Smooth muscle cell of the brain vasculature (primary cell): ENCODE measurements at places on chromosomes 13 and 19.

DNA sequence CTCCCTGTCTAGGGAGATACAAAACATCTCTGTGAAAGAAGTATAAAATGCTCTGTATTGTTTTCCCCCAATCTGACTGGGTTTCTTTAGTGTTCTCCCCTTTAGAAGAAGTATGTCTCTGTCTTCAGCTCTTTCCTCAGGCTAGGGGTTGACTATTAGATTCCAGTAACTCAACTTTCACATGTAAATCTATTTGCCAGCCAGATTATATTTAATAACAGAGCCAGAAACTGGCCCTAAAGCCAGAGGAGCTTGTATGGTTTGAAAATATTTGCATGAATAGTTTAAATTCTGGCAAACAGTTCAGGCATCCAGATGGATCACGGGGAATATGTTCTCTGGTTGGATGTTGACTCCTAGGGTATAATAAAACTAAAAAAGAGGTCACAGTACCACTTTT, 22.3 kb upstream of the CYSLTR2 start:
- DNase-seq, result no peak

DNA sequence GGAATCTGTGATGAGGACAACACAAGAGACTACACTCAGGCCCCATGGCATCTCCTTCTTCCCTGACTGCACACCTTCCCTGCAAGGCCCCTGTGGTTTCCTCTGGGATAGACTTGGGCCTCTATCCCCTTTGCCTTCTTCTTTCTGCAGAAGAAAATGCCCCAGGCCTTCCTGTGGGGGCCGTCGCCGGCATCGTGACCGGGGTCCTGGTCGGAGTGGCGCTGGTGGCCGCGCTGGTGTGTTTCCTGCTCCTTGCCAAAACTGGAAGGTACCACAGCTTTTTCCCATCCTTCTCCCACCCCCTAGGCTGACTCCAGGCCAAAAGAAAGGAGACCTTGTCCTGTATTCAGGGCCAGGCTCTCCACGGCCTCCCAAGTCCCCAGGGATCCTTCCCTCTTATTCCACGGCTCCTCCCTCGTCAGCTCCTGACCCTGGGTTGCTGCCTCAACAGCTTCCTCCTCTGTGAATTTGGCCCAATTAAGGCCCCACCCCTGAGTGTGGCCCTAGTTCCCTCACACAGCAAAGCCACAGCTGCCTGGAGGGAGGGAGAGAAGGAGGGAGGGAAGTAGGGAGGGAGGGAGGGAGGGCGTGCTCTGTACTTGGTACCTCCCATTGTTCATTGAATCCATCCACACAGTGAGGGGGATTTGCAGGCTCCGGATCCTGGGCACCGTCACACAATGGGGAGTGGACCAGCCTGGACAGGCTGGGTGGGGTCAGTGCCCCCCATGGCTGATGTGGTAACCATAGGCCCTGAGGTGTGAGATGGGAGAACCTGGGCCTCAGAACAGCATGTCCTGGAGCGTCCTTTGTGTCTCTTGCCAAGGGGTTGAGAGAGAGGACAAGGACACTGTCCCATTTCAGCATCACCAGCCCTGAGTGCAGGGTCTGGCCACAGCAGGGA, 12.5 kb downstream of the CEACAM3 start:
- DNase-seq, result no peak

DNA sequence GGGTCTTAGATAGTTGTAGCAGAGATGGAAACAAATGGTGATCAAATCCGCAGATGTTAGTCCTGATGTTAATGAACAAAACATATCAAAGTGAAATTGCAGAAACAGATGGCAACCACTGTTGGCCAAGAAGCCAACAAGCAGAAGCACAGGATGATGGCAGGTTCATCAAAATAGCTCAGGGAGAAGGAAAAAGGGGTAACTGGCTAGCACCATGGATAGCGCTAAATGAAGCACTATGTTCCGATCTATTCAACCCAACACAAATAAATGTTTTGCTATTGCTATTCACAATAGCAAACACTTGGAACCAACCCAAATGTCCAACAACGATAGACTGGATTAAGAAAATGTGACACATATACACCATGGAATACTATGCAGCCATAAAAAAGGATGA, 413.7 kb downstream of the FGF14 start:
- DNase-seq, result no peak

GRCh38 chr19:35061583-35062373, 20.3 kb downstream of the HPN start:
- DNase-seq, result no peak

GRCh38 chr19:56858026-56858425, 17.5 kb upstream of the PEG3 start:
- DNase-seq, result no peak

- DNase-seq, result no peak
These were observed 457.9 kb downstream of the KLF5 start for GRCh38 chr13:73516731-73517130.

GRCh38 chr13:31878052-31878451, 138.7 kb downstream of the RXFP2 start:
- DNase-seq, result no peak

- DNase-seq, result no peak
These were observed at the start of gene PRMT1 for GRCh38 chr19:49677231-49677900. TSS of gene PRMT1 (plus strand) at chr19:49677271. CDS start at chr19:49677281, 10 bp downstream.

GRCh38 chr19:24071078-24071477, 15.9 kb upstream of the ZNF254 start:
- no peak for DNase-seq

GRCh38 chr19:15280915-15281683, 48.9 kb upstream of the EPHX3 start:
- no peak for DNase-seq

GRCh38 chr13:45280011-45280410, 61.0 kb downstream of the TPT1 start:
- no peak for DNase-seq

- no peak for DNase-seq
These were observed 4.2 kb downstream of the GATAD2A start for GRCh38 chr19:19409631-19410030.

GRCh38 chr19:14603990-14604387, 21.1 kb downstream of the CLEC17A start:
- no peak for DNase-seq

- peak; percentile 39 for DNase-seq
These were observed 31.9 kb downstream of the PTPRS start for GRCh38 chr19:5308451-5309437.

- DNase-seq, result no peak
These were observed 21.1 kb downstream of the SYDE1 start for GRCh38 chr19:15128162-15128770.

GRCh38 chr19:43265664-43266025, 3.7 kb downstream of the PSG9 start:
- no peak for DNase-seq

- no peak for DNase-seq
These were observed 497.6 kb downstream of the SUCLA2 start for GRCh38 chr13:47503475-47503874.

DNA sequence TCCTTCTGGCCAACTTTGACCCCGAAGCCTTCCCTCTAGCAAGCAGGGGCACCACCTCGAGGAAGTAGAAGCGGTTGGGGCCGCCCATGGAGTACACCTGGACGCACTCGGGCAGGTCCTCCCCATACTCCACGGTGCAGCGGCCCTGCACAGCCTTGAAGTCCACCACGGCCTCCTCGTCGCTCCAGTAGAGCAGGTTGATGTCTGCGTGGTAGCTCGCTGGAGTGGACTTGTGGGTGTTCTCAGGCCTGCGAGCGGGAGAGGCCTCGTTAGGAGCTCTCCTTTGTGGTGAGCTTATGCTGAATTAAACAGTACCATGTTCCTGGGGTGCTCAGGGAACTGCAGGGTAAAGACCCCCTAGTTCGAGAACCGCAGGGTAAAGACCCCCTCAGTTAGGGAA, 22.3 kb upstream of the EIF3G start:
- DNase-seq, result no peak

DNA sequence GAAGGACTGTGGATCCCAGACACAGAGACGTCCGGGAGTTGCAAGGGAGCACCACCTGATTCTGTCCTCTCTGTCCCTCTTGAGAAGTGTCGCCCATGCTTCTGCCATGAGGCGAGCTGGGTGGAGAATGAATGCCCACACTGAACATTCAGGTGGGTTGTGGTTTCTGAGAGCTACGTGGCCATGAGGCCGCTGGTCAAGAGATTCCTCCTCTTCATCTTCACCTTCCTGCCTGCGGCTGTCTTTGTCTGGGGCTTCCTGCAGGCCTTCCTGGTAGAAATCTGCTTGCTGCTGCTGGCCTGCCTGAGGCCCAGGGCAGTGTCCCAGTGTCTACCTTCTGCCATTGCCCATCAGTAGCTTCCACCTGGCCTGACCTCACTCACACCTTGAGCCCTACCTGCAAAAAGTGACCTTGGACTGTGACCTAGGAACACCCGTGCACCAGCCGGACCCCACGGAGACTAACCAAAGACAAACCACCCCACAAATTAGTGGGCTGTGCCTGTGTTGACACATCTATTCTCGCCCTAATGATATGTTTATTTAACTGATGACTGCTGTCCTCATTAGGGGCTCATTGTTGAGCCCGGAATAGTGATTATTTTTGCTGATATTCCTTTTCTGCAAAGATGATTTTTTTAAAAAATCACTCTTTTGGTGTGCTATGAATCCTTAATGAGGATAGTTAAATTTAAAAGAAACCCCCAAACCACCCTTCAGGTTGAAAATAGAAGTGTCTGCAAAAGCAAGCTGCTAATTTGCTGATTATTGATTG, 38.7 kb upstream of the ZNF536 start:
- DNase-seq, result no peak

- DNase-seq, result no peak
These were observed 19.3 kb upstream of the DPP9 start for GRCh38 chr19:4742723-4743646.

DNA sequence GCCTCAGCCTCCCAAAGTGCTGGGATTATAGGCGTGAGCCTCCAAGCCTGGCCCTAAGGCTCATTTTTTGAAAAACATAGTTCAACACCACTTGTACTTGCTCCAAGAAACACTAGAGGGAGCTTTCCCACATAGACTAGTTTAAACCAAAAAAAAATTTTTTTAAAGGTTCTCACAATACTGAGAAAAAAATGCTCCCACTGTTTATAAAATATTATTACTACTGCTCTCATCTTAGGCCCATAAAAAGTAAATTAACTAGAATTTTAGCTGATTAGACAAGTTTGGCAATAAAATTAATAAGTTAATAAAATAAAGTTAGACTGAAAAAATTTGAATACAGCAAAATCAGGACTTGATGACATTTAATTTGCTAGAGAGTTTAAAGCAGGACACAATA, 109.5 kb downstream of the TBC1D4 start:
- peak; percentile 31 for DNase-seq

DNA sequence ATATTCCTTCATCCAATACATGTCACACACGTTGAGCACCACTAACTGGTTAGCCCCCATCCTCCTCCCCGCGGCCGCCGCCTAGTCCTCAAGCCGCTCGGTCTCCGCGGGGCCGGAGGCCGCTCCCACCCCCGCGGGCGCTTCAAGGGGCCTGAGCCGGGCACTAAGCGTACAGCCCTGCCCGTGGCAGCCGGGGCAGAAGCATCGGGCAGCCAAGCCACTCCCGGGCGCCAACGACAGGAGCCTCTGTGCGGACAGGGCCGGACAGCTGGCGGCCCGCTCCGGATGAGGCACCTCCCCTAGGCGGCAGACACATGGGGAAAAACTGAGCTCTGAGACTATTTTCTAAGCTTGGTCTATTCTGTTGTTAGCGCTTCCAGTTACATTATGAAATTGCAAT, 2.8 kb upstream of the ZNF543 start:
- no peak for DNase-seq

DNA sequence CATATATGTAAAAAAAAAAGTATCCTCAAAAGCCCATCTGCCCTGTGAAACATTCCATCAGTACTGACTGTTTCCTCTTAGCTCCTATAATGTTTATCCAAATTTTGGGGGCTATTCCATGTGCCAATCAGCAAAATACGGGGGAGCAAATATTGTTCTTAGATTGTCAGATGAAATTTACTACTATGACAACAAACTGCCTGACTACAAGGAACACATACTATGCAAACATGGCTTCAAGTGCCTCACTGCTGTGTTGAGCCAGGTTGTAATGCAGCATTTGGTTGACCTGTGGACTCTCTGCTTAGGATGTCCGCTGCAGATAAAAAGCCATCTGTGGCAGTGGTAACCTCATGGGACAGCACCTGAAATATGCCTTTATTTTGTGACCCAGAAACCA, 98.2 kb upstream of the SCEL start:
- DNase-seq, result no peak

- no peak for DNase-seq
These were observed 17.0 kb upstream of the ONECUT3 start for GRCh38 chr19:1736280-1736679.

GRCh38 chr19:15418231-15418578, 583 bp downstream of the AKAP8L start:
- DNase-seq, result peak; percentile 10

DNA sequence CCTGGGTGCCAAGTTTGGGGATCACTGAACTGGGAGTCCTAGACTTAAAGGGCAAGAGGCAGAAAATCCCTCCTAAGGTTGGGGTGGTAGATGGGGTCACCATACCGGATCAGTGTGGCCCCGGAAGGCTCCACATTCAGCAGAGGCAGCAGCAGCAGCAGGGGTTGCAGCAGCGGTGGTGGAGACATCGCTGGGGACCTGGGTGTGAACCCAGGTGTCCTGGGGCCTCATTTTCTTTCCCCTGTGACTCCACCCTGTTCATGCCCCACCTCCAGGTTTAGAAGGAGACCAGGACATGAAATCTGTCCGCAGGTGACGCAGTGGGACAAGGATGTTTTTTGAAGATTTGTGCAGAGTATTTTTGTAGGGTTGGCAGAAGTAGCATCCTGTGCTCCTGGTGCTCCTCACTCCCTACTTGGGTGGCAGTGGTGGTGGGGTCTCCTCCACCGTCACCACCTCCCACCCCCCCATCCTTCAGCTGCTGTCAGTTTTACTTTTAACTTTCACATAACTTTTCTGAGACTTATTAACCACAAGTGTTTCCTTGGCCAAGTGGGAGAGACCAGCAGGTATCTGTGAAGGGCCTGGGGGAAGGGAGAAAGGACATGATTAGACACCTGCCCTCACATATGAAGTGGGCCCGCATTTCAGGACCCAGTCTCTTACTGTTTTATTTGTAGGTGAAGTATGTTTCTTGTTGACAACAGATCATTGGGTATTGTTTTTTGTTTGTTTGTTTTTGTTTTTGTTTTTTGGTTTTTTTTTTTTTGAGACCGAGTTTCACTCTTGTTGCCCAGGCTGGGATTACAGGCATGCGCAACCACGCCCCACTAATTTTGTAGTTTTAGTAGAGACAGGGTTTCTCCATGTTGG, at the start of gene NAPSA:
TSS of gene NAPSA (minus strand) at position 206 of the 873 bp plus-strand sequence. CDS start at position 188, 18 bp downstream.
- DNase-seq, result no peak

DNA sequence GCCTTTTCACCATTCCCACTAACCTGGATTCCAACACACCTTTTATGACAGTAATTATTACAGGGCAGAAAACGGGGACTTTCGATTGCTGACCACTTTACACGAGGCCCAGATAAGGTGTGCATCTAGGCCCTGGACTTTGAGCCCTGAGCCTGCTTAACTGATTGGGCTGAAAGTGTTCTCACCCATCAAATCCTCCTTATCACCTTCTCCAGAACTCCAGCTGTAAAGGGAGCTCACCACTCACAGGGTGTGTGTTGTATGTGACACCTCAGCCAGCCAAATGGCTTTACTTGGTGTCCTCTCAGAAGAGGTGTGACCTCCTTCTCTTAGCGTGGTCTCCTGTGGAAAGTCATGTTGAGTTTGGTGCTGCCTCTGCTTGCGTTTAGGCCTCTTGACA, 36.5 kb downstream of the SIPA1L3 start:
- DNase-seq, result no peak
